Calu3 (cell line): ENCODE measurements at places on chromosomes 2 and 18.

DNA sequence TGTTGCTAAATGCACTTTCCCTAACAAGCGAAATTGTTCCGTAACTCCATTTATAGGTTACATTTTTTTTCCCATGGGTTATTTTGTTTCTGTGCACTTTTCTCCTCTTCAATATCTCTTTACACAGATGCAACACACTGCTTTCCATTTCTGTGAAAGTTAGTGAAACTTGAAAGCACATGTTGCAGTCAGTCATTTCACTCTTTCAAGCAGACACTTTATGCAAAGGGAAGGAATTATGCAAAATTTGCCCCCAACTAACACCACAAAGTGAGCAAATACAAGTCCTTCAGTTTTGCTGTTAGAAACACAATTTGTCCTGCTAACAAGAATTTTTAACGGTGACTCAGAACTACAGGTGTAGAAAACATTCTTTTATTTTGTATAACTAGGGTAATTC is 124.8 kb downstream of the PTH2R start:
- DNase-seq, result no peak

- DNase-seq, result no peak
Observed at GRCh38 chr18:11817229-11817628, 34.0 kb upstream of the CHMP1B start.

DNA sequence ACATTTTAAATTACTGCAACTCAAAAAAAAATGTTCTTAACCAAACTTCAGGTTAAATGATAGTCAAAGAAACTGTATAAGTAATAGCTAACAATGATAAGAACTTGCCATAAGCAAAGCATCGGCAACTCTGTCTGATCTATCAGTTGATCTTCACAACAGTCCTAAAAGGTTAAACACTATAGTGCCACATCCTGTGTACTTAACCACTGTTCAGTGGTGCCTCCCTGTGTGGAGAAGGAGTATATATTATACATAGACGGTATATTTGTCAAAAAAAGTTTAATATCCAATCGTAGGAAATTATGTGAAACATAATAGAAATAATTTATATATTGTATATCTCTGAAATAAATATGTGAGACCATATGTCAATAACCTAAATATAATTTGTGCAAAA is 13.0 kb downstream of the DTNA start:
- no peak for DNase-seq

DNA sequence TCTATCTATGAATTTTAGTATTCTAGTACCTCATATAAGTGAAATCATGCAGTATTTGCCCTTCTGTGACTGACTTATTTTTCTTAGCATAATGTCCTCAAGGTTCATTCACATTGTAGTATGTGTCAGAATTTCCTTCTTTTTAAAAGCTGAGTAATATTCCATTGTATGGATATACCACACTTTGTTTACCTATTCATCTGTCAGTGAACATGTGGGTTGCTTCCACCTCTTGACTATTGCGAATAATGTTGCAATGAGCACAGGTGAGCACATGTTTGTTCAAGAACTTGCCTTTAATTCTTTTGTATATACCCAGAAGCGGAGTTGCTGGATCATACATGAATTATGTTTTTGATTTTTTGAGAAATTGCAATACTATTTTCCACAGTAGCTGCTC is 187.4 kb upstream of the RBMS1 start:
- DNase-seq, result no peak

DNA sequence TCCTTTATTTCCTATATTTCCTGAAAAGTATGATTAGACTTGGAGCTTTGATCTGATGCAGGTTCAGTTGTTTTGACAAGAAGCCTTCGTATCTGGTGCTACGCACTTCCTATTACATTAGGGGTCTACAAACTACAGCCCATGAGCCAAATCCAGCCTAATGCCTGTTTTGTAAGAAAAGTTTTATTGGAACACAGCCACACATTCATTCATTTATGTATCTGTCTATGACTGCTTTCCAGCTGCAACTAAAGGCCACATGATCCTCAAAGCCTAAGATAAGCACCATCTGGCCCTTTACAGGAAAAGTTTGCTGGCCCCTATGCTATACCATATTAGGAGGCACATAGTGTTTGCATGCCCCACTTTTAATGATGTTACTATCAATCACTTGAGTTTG is 26.0 kb downstream of the EIF2AK3 start:
- DNase-seq, result no peak
